ENCODE measurements at places on chromosomes 5 and 9.
A peak's percentile ranks its signal among the peaks of the same experiment; 100 is the strongest.

DNA sequence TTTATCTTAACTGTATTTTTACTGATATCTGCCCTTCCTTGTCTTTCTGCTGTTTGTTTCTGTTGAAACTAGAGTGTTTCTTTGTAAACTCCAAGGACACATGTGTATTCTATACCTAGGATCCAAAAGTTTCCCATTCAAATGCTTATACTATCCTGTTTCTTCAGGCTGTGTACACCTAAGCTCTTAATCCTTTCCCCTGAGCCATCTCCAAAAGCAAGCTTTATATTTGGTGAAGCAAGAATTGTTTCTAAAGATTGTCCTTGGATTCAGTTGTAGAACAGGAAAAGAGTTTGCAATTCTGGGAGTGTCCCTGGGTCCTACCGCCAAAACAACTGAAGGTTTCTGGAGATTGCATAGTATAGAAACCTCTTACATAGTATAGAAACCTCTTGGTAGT lies 65.9 kb downstream of the CWC27 start:
- DNase-seq, result no peak

DNA sequence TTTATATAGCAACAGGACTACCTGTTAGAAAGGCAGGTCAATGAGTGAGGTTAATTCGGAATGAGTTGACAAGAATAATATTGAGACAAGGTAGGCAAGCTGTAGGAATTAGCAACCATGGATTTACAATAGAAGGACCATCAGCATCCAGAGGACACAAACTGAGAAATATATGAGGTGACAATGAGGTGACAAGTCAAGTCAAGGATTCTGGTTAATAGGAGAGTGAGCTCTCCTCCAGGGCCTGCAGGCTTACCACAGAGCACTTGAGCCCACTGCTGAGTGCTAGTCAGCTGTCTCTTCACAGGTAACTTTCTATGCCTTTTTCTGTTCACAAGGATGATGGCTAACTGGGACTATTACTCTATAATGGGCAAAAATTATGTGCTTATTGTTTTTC lies 227.2 kb downstream of the MRPS30 start:
- DNase-seq, result no peak

DNA sequence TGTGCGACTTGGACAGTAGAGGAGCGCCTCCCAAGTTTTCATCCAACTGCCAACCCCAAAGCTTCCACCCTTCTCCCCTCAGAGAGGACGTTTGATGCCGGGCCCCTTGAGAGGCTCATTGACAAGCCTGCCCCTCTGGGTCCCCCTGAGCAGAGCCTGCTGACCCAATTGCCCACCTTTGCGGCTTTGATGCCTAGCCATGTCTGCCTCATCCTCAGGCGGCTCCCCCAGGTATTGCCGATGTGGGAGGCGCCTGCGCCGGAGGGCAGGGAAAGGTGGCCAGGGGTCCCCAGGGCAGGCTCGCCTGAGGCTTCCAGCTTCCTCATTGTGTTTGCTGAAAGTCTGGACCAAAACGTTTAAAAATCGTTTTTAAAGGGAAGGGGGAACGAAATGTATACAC lies 1.4 kb downstream of the ODF2 start:
- no peak for DNase-seq

DNA sequence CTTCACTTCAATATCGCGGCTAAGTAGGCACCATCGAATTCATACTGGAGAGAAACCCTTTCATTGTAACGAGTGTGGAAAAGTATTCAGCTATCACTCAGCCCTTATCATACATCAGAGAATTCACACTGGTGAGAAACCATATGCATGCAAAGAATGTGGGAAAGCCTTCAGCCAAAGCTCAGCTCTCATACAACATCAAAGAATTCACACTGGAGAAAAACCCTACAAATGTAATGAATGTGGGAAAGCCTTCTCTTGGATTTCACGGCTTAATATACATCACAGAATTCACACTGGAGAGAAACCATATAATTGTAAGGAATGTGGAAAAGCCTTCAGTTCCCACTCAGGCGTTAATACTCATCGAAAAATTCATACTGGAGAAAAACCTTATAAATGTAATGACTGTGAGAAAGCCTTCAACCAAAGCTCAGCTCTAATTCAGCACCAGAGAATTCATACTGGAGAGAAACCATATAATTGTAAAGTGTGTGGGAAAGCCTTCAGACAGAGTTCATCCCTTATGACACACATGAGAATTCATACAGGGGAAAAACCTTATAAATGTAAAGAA lies 9.5 kb downstream of the ZNF879 start:
- no peak for DNase-seq

- no peak for DNase-seq
Measured at GRCh38 chr5:33837301-33837700, 54.5 kb downstream of the ADAMTS12 start.

- DNase-seq, result no peak
Measured at GRCh38 chr9:78127279-78128225, 95.9 kb upstream of the GNAQ start.

DNA sequence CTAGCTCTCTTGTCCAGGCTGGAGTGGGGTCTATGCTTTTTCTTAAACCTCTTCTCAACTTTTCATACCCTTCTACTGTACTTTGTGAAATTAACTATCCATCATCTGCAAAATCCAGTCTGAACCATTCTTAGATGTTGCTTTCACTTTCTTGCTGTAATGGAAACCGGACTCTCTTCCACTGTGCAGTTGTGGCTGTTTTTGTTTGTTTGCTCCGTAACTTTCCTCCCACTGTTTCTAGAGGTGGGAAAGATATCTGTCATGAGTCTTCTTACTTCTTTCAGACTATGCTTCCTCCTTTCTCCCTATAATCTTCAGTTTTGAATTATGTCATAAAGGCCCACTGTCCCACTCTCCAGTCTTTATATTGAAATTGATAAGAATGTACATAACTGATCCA lies 6.5 kb downstream of the TNPO1 start:
- no peak for DNase-seq

DNA sequence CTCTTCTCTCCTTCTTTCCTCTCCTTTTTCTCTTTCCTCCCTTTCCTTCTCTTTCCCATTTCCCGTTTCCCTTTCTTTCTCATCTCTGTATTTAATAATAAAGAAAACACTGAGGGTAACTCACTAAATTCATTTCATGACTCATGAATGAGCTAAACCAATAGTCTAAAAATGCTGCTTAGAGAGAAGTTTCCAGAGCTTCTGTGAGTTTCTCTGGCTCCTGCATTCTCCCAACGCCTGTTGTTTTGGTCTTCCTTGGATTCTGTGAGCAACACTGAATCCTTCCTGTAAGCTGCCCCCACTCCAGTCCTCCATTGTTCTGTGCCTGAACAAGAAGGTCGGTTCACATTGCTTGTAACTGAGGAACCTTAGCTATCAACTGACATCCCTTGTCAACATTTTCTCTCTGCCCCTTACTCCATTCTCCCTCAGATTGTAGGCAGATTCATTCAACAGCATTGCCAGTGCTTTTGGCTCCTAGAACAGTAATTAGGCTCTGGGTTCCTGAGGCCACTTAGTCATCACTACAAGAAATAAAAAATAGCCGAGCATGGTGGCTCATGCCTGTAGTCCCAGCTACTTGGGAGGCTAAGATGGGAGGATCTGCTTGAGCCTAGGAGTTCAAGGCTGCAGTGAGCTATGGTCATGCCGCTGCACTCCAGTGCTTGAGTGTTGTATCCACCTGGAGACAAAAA lies 237.7 kb upstream of the KLF4 start:
- no peak for DNase-seq

DNA sequence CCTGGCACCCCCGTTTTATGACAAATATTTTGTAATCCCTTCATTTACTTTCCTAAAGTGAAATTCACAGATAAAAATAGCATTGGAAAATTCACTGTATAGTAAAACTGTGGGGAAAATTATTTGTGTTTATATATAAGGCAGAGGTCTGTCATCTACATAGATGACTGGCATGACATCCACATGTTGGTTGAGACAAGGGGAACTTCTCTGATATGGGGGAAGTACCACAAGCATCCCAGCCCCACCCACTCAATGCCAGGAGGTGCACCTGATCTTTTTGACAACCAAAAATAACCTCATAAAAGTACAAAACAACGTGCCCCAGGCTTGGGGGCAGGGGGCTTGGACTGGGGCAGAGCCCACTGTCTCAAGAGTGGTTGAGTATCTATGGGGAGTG lies 6.3 kb upstream of the TDRD7 start:
- DNase-seq, result no peak

GRCh38 chr5:127342364-127342763 lies 51.8 kb downstream of the MEGF10 start:
- no peak for DNase-seq

DNA sequence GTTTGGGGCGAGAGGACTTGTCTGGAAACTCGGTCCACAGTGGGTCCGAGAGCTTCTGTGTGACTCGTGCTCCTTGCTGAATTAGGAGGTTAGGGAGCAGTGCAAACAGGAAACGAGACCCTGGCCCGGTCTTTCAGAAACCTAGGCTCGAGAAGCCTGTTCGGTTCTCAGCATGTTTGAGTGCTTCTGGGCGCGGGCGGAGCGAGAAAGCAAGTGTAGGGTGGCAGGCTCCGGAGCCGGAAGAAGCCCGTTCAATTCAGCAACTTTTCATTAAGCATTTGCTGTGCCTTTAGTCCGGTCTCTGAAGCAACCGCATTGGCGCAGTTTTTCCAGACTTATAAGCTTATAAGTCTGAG lies 547 bp downstream of the CLTA start:
- peak; percentile 19 for DNase-seq

GRCh38 chr9:106799152-106799551 lies 63.8 kb upstream of the ZNF462 start:
- no peak for DNase-seq

GRCh38 chr5:10297646-10298204 lies 10.0 kb downstream of the CMBL start:
- DNase-seq, result no peak

DNA sequence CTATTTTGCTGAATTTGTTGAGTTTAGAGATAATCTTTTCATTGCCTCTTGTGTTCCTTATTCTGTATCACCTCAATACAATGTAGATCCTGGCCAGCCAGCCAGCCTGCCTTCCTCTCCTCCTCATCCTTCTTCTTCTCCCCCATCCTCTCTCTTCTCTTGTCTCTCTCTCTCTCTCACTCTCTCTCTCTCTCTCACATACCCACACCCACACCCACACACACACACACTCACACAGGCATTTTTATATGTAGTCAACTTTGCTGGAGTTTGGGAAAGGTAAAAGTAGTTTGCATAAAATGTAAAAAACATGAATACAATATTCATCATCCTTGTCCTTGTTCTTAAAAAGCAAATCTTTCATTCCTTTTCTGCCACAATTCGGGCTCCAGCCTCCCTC lies 60.5 kb downstream of the ZFAND5 start:
- DNase-seq, result no peak

DNA sequence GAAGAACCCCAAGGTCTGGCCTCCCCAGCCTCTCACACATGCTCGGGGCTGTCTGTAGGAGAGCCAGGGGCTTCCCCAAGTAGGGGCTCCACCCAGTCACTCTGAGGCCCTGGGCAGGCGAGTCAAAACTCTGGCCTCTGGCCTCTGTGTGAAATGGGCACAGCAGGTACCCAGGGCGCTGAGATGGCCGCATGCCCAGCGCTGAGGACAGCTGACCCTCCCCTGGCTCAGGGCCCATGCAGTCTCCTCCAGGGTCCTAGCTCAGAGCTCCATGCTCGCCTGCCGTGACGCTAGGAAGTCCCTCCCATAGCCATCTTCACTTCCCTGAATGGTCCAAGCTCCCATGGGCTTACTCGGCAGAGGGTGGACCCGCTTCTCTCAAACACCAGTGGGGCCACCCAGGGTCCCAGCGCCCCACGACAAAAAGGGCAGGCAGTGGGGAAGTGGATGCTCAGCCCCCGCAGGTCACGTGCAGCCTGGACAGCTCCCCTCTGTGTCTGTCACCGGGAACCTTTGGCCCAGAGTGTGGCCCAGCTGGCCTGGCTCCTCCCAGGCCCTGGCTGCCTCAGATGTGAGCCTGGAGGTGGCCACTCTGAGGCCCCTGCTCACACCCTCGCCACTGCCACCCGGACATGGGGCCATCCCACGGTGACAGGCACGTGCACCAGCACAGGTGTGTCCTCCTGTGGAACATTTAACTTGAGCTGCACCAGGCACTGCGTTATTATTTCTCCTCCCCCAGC lies 12.2 kb upstream of the VAV2 start:
- no peak for DNase-seq

DNA sequence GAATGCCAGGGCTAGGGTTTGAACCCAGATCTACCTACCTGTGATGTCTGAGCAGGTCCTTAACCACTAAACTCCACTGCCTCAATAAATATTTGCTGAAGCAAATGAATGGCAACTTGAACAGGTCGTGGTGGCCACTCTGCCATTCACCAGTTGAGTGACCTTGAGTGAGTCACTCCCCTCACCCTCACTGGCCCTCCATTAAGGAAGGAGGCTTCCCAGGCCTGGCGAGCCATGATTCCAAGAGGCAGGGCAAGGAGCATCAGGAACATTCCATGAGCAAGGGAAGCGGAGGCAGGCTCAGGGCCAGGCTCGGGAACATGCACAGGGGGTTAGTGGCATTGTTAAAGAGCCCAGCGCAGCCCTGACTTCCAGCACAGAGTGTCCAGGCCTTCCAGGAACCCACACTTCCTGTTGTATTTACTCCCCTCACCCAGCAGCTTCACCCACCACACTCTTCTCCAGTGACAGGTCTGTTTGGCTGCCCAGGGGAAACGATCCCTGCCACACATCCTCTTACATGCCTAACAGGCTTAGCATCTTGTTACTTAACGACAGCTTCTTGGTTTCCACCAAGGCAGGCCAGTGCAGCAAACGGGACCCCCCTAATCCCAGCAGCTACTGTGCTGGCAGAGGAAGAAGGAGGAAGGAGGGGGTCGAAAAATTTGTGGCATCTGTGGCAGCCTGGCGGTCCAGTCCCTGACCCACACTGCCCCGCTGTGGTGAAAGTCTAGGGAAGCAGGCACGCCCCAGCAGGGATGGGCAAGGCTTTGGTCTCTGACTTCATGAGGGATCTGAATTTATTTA lies 43.7 kb upstream of the TTC1 start:
- no peak for DNase-seq

GRCh38 chr5:55865831-55866230 lies 14.7 kb downstream of the IL31RA start:
- DNase-seq, result no peak

DNA sequence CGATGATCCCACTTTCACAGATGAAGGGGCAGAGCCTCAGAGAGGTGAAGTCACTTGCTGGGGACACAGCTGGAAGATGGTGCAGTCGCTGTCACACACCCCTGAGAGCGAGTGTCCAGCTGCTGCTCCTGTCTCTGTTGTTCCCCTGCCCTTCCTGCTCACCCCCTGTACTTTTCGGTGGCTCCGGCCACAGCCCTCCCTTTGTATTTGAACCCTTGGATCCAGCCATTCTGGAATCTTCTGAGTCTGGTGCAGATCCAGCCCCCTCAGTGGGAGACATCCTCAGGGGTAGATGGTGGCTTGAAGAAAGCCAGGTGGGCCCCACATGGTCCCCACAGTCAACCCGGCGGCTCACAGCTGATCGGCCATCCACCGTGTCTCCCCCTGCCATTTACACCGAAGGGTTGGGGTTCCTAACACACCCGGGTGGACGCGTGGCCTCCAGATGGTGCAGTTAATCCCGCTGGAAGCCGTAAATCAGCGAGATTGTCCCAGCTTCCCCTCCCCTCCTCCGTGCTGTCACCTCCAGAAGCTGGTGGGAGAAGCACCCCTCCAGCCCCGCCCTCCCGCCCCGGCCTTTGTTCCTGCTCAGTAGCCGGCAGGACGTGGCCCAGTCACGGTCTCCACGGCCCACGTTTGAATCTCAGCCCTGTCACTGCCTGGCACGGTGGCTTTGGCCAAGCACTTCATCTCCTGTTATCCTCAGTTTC lies 204.8 kb downstream of the C9orf50 start:
- DNase-seq, result no peak

GRCh38 chr5:112203229-112203628 lies 215.8 kb downstream of the EPB41L4A start:
- DNase-seq, result no peak

- DNase-seq, result no peak
Measured at GRCh38 chr5:100424017-100424416, 111.2 kb upstream of the FAM174A start.

Data from activated T-helper 1 cell treated with Interleukin-2 at 50 U/mL for 16 hours (primary cell).